Activated T-helper 1 cell treated with anti-CD3 and anti-CD28 coated beads, Interleukin-12 subunit alpha, Interleukin-12 subunit beta, Interleukin-2, Interleukin-4 antibody, amounts not matched to agents 30 ng/mL and 10 ng/mL and 1 ng/mL, durations not matched to agents 14 hours and 24 hours and 36 hours (primary cell): ENCODE measurements at places on chromosomes 16 and 17.

GRCh38 chr17:39094607-39095308 is 56.7 kb downstream of the PLXDC1 start:
- peaks cover 57% of the 10 kb centered on the region for H3K4me1 ChIP-seq
- no peaks in the 10 kb centered on the region for H3K36me3 ChIP-seq
- no peak for DNase-seq
- H3K4me3 ChIP-seq = peak overlapping the region; percentile 32
- no peak overlapping the region for H3K27ac ChIP-seq

- DNase-seq = no peak
- H3K27ac ChIP-seq = peak overlapping the region; percentile 87
- H3K4me3 ChIP-seq = no peak overlapping the region
- peaks cover 38% of the 10 kb centered on the region for H3K36me3 ChIP-seq
- H3K4me1 ChIP-seq = peaks cover 22% of the 10 kb centered on the region
These were observed 15.7 kb downstream of the SLC16A3 start for GRCh38 chr17:82244413-82245133.

GRCh38 chr16:75801307-75801706 is 75.0 kb upstream of the CPHXL start:
- H3K27me3 ChIP-seq = peaks cover 3% of the 10 kb centered on the region
- DNase-seq = no peak
- H3K27ac ChIP-seq = no peak overlapping the region
- no peaks in the 10 kb centered on the region for H3K4me1 ChIP-seq
- no peaks in the 10 kb centered on the region for H3K36me3 ChIP-seq

DNA sequence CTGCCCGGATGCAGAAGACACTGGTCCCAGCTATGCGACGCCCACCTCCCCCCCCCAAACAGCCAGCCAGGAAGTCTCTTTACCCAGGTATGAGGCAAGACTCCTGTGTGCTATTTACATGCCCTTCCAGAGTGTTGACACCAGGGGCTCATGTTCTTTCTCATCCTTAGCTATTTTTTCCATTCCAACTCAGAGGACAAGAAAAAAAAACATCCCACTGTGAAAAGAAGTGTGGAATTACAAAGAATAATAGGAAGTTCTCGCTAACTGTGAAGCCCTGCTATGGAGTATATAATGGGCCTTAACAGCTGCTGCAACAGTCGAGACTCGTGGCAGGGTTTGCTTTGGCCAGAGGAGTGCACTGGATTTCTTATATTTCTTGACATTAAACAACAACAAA is 584.9 kb downstream of the CDH13 start:
- peaks cover 2% of the 10 kb centered on the region for H3K27me3 ChIP-seq
- H3K4me3 ChIP-seq = no peak overlapping the region
- H3K4me1 ChIP-seq = no peaks in the 10 kb centered on the region
- H3K36me3 ChIP-seq = no peaks in the 10 kb centered on the region
- H3K27ac ChIP-seq = no peak overlapping the region

- DNase-seq = no peak
- no peak overlapping the region for H3K4me3 ChIP-seq
- H3K4me1 ChIP-seq = peaks cover 64% of the 10 kb centered on the region
- peaks cover 14% of the 10 kb centered on the region for H3K36me3 ChIP-seq
These were observed 4.9 kb downstream of the STARD3 start for GRCh38 chr17:39641883-39642282.

DNA sequence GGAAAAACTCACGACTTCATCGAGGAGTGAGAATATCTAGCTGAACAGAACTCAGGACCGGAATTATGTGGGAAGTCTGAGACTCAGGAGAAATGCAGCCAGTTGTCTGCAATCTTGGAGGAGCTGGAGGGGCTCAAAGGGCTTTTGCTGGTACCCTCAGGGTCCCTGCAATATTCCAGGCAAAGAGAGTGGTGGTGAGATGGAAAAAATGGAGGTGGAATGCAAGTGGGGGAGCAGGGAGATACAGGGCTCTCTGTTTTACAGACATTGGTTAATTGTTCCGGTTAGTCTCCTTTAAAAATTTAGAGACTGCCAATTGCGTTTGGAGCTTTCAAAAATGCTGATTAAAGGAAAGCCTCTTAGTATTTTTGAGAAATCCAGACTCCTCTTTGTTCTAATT is 18.2 kb upstream of the HP start:
- no peaks in the 10 kb centered on the region for H3K36me3 ChIP-seq
- no peak for DNase-seq
- no peak overlapping the region for H3K27ac ChIP-seq
- no peak overlapping the region for H3K4me3 ChIP-seq

DNA sequence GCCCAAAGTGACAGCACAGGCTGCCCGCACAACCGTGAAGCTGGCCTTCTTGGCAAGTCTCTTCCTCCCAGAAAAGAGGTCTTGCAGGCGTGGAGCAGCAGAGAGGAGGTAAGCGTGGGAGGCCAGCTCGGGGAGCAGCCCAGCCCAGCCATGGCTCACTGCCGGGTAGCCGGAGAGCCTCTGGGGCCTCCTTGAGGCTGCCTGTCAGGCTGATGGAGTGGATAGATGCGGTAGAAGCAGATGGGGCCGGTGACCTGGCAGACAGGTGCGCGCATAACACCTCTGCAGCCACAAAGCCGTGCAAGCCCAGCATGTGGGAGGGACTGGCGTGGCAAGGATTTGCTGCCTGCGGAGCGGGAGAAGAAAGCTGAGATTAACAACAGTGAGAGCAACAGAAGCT is 17.1 kb upstream of the DOK4 start:
- H3K36me3 ChIP-seq = no peaks in the 10 kb centered on the region
- H3K27me3 ChIP-seq = peaks cover 3% of the 10 kb centered on the region
